ENCODE measurements at places on chromosomes 11 and 22.

DNA sequence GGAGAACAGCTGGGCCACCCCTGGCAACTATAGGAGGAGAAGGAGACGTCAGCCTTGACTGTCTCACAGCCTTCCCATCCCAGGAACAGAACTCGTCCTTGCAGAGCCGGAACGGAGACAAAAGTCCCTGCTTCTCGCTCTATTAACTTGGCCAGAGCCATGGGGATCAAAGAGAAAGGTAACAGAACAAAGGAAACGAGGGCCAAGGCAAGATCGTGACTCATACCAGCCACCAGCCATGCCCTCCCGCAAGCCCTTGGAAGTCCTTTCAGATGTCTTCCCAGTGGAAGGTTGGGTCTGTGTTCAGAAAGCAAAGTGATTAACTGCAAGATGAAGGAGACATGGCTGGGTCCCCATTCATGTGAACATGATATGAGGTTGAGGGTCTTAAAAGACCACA is 64.7 kb downstream of the PDE2A start:
- DNase-seq, result no peak

GRCh38 chr11:128507936-128508335 is 79.4 kb downstream of the ETS1 start:
- DNase-seq, result no peak

DNA sequence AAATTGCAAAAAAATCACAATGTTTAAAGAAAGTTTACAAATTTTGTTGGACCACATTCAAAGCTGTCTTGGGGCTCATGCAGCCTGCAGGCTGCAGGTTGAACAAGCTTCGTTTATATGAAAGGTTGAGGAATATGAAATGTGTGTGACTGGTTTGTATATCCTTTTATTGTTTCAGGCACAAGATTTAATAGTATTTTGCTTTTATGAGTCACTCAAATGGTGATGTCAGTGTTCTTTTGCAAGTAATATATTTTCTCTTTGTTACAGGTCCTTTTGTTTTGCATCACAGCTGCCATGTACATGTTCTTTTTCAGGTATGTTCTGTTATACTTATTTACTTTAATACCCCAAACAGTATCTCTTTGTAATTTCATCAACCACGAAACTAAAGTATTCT is 198.6 kb downstream of the TMEM135 start:
- no peak for DNase-seq

- DNase-seq, result no peak
Observed at GRCh38 chr22:18056807-18057474, 20.8 kb upstream of the PEX26 start.

GRCh38 chr22:39716534-39716933 is 146.0 kb downstream of the CACNA1I start:
- no peak for DNase-seq

DNA sequence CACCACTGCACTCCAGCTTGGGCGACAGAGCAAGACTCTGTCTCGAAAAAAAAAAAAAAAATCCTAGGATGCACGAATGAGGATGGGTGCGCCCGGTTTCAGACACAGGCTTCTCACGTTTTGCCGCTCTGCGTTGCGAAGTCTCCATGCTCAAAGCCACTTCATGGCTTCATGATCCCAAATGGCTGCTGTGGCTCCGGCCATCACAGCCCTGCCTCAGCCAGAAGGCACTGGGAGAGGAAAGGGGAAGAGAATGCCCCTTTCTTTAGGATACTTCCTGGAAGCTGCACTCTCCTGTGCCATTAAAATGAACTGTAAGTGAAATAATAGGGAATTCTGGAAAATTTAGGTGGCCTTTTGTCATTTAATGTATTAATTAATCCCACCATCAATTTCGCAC is 116.4 kb upstream of the ANO1 start:
- no peak for DNase-seq

DNA sequence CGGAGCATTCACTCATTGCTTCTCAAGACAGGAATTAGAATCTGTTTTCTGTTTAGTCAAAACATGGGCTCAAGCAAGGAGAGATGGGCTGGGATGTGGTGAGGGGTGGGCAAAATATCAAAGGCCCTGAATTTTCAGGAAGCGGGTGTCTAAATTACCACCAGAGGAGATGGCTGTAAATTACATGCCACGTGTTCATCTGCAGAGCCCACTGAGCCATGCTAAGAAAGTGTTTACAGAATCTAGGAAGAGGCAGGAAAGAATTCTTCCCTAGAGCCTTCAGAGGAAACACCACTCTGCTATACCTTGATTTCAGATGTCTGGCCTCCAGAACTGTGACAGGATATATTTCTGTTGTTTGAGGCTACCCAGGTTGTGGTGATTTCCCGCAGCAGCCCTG is 46.1 kb downstream of the CLMP start:
- no peak for DNase-seq

- no peak for DNase-seq
Observed at GRCh38 chr11:84871116-84871515, 756.0 kb downstream of the DLG2 start.

DNA sequence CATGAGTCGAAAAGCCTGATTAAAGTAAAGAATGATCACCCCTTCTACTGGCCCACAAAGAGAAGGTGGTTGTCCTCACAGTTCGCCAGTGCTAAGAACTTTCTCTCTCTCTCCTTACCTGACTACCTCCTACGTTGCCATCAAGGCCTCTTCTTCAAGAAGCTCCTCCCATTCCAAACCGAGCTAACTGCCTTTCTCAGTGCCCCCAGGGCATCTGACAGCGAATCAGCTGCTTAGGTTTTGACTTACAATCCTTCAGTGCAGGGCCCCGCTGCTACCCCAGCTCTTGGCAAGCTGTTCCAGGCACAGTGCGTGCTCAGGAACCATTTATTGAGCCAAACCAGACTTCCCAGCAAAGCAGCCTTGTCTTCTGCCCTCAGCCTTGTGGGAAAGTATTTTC is 5.8 kb downstream of the VSTM5 start:
- no peak for DNase-seq

- DNase-seq, result no peak
Observed at GRCh38 chr11:126748100-126748791, 252.3 kb downstream of the KIRREL3 start.

DNA sequence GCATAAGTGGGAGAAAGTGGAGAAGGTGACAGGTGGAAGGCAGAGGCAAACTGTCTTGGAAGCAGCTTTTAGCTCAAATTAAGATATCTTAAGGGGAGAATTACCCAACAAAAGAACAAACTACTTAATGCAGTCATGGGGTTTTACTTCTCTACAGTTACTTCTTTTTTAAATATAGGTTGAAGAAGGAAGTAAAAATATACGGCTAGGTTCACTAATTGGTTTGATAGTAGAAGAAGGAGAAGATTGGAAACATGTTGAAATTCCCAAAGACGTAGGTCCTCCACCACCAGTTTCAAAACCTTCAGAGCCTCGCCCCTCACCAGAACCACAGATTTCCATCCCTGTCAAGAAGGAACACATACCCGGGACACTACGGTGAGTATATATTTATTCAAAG is 40.8 kb downstream of the PDHX start:
- no peak for DNase-seq

GRCh38 chr11:124839972-124840621 is 25.1 kb upstream of the ROBO3 start:
- DNase-seq, result no peak

DNA sequence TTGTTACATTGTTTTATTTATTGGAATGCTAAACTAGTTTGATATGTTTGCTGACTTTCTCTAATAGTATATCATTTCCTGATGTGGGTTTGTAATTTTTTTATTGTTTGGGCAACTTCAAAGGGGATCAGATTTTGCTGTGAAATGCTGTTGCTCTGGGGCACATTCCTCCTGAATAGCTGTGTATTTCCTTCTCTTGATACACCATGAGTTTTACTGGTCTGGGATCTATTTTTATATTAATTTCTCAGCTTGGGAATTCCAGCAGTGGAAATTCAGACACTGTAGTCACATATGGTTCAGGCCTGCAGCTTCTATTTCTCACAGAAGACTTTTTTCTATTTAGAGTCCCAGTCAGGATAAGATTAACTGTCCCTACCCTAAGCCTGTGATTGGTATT is 58.9 kb downstream of the RPUSD4 start:
- no peak for DNase-seq

DNA sequence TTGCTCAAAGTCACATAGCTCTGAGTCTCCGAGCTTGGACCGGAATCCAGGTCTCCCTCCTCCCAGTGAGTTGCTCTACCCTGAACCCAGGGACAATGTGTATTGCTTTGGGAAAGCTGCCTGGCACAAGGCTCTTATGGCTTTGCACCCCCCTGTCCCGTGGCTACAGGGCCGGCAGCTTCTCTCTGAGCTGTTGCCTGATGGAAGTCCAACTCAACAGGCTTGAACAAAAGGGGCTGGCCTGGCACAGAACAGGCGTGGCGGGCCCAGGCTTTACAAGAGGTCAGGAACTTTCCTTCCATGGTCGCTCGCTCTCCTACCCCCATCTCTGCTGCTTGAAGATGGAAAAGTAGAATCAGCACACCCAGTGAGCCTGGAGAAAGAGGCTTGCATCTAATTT is 34.3 kb downstream of the MYEOV start:
- no peak for DNase-seq

GRCh38 chr11:117511931-117512539 is 184.4 kb downstream of the CEP164 start:
- no peak for DNase-seq

DNA sequence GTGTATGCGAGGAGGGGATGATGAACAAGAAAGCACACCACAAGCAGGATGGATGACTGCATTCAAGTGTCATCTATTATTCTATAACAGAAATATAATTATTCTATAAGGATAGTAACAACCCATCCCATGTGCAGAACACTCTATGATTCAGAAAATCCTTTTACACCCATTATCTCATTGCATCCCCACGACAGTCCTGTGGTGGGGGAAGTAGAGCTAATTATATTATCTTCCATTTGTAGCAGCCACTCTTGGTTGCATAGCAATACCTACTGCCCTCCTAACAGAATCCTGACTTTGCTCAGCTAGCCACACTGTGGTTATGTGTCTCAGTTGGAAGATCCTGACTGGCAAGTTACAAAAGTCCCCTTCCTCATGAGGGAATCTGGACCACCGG is 406.5 kb upstream of the NARS2 start:
- DNase-seq, result no peak

DNA sequence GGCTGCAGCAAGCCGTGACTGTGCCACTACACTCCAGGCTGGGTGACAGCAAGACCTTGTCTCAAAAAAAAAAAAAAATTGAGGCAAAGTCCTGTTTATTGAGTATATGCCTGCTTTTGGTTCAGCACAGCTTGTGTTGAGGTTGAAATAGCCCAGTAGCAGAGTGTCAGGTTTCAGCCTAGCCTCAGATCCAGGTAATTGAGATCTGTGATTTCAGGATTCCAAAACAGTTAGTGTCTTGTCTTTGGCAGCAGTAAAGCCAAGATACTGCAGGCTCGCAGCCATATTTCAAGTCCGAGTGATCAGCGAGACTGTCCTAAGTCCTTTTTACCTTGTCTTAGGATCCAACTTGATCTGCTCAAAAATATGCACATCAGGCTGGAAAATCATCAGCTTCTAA is 27.0 kb downstream of the CUL5 start:
- DNase-seq, result no peak

GRCh38 chr22:16914006-16914405 is 88.8 kb upstream of the XKR3 start:
- DNase-seq, result no peak

- DNase-seq, result no peak
Observed at GRCh38 chr11:71066311-71066710, 186.1 kb downstream of the SHANK2 start.

GRCh38 chr11:27409742-27410141 is 46.7 kb upstream of the CCDC34 start:
- peak; percentile 23 for DNase-seq

GRCh38 chr22:46750863-46751443 is 11.5 kb upstream of the TBC1D22A start:
- no peak for DNase-seq

DNA sequence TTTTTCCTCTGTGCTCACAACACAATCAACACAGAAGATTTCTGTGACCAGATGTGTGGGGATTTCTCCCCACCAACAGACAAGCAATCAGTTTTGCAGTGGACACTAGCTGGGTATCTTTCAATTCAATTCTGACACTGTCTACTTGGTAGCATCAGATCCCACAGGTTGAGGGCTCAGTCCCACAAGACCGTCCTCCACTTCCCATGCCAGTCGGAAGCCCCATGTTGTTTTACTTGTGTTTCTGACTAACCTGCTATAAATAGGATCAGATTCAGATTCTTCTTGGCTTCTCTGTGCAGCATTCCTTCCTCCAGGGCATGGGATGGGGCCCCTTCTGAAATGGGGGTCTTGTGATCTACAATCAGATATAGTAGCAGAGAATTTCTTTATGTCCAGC is 19.6 kb downstream of the ACER3 start:
- no peak for DNase-seq

GRCh38 chr11:29019960-29020683 is 911.9 kb downstream of the METTL15 start:
- DNase-seq, result no peak

- DNase-seq, result no peak
Observed at GRCh38 chr22:19515654-19516377, 8.4 kb downstream of the CLDN5 start.

GRCh38 chr22:25888399-25889054 is 146.5 kb downstream of the MYO18B start:
- DNase-seq, result no peak

DNA sequence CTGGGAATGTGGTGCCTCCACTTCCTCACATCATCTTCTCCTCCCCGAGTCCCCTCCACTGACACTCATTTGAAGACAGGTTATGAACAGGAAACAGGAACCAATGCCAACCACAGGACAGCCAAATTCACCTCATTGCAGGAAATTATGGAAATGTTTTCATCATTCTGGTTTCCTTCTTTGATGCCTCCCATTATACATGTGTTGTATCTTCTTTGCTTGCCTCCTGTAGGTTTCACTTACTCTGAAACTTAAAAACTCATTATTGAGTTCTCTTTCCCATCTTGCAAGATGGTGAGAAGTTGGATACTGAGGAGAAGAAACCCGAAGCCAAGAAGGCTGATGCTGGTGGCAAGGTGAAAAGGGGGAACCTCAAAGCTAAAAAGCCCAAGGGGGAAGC is 108.5 kb downstream of the PHF21B start:
- peak; percentile 49 for DNase-seq

- DNase-seq, result no peak
Observed at GRCh38 chr11:65611028-65611757, 2.8 kb downstream of the MAP3K11 start.

DNA sequence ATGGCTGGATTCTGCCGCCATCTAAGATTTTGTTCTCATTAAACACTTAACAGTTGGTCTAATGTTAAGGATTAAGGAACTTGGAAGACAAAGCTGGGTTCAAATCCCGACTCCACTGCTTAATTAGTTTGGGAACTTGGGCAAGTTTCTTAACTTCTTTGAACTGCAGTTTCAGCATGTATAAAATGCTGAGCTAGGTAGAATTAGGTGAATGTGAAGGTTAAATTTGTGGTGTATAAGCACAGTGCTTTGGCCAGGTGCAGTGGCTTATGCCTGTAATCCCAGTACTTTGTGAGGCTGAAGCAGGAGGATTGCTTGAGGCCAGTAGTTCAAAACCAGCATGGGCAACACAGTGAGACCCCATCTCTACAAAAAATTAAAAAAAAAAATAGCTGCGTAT is 160.7 kb upstream of the RASSF10 start:
- no peak for DNase-seq

DNA sequence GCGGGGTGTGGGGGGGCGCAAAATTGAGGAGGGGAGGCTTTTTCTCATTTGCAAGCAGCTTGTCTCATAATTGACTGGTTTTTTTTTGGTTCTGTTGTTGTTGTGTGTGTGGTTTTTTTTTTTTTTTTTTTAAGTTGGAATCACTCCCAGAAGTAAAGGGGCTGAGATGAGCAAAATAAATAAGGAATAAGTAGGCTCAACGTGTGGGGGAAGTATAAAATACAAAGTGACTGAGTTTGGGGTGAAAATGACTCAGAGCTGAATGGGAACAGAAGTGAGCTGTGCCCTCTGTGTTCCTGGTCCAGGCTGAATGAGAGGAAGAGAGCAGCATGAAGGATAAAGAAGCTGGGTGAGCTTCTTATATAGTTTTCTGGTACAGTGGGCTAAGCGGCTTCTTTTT is 90.0 kb downstream of the GRIK4 start:
- DNase-seq, result no peak
